ENCODE measurements at places on chromosomes 11 and 22.

DNA sequence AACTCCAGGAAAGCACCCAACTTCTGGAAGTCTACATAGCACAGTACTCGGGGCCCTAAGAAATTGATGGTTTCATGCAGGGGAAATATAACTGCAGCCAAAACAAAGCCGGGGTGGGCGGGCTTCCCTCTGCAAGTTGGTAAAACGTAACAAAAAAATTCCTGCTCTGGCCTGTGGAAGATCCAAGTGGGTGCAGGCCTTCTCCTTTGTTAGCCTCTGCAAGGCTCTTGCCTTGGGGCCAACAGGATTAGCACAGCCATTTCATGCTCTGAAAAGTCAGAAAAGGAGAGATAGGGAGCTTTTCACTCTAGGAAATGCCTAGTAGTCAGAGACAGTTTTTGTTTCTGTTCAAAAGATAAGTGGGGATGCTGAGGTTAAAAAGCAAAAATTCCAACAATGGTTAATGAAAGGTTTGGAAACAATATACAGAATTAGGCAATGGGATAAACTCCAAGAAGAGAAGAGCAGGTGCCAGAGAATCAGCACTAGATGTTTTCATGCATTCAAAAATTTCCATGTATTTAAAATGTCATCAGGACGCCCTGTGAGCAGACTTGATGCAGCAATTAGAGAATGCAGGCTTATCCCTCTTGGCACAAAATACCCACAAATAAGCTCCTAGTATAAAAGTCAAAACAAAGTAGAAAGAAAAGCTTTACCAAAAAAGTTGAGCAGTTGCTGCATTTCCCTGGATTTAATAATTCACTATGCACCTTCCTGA, 72.3 kb upstream of the CHRM4 start:
- no peak for DNase-seq

GRCh38 chr11:62705880-62706849, 1.1 kb downstream of the BSCL2 start:
- peak; percentile 98 for DNase-seq

DNA sequence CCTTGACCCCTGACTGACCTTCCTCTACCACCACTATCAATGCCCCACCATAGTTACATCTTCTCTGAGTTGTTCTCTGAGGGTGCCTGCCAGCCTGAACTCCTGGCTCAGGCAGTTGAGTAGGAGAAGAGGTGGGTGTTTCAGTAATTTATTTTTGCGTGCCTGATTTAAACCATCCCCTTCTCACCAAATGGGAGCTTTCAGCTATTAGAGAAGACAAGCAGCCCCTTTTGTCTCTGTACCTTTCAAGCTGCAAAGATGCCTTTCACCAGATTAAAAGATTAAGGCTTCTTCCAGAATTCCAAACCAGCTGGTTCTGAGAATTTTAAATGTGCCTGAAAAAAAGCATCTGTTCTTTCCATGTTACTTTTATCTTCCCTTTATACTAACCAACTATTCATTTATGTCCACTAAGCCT, 223.8 kb downstream of the FAM76B start:
- DNase-seq = no peak

- no peak for DNase-seq
Measured at GRCh38 chr11:131572423-131572822, 202.0 kb downstream of the NTM start.

DNA sequence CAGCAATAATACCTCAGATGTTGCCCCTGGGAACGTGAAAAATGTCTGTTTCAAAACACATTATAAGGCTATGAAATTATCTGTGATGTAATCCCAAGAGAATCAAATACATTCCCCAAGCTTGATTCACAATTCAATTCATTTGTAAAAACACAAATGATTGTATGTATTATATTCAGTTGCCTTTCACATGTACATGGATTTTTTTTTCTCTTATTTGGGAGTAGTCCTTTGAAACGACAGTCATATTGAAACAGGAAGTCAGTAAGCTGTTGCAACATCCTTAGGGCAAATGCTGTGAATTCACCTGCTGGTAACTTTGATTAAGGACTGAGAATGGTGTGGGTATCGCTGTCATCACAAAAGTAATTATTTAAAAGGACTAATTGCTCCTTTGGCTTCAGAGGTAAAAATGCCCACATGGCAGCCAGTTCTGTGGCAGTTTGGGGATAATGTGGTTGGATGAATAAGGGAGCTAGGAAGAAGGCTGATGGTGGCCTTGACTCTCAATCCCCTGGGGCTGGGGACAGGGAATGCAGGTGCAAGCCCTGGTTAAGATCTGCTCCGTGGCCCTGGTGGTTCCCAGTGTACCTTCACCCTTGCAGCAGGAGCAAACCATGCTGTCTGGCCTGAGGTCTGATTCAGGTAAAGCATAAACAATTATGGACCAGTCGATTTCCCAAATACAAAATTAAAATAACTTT, 13.2 kb downstream of the EHF start:
- DNase-seq = no peak

- no peak for DNase-seq
Measured at GRCh38 chr11:20559523-20560300, 39.7 kb upstream of the SLC6A5 start.

DNA sequence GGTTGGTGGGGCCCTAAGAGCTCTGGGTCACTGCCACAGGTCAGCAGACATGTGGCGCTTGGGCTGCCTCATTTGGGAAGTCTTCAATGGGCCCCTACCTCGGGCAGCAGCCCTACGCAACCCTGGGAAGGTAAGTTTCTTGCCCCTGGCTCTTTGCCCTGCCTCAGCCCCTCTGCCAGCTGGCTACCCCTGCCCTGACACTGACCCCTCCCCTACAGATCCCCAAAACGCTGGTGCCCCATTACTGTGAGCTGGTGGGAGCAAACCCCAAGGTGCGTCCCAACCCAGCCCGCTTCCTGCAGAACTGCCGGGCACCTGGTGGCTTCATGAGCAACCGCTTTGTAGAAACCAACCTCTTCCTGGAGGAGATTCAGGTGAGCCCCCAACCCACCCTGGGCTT, 1.9 kb downstream of the SCYL1 start:
- DNase-seq = no peak

- peak; percentile 9 for DNase-seq
Measured at GRCh38 chr11:103202048-103202651, 92.9 kb downstream of the DYNC2H1 start.

GRCh38 chr22:22201185-22201929, 43.2 kb upstream of the VPREB1 start:
- peak; percentile 26 for DNase-seq

DNA sequence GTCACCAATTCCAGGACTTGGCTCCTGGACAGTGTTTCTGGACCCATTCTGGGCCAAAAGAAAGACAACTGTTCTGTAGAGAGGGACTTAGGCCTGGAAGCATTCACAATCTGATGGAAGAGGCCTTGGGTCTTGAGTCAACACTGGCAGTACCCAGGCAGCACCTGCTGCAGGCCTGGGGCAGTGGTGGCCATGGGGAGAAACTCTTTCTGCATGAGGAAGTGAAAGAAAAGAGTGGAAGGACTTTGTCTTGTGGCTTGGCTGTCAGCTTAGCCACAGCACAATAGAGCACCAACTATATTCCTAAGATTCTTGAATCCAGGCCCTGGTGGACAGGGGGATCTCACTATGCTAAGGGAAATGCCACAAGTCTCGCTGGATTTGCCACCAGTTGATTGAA, 70.6 kb downstream of the CTSC start:
- DNase-seq = no peak

DNA sequence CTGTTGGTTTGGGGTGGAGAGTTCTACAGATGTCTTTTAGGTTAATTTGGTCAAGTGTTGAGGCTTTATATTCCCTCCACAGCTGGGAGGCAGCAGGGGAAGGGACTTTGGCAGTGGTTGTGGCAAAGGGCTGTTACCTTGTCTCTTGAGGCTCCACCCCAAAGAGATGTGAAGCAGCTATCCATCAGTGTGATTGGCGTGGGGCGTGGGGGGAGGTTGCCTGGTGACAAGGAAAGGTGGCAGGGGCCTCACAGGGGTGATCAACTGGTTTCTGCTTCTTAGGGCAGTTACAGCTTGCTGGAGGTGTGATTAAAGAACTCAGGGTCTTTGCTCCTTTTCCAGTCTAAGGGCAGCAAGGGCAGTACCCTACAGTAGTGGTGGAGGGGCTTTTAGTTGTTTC, 59.3 kb downstream of the FANCF start:
- no peak for DNase-seq

DNA sequence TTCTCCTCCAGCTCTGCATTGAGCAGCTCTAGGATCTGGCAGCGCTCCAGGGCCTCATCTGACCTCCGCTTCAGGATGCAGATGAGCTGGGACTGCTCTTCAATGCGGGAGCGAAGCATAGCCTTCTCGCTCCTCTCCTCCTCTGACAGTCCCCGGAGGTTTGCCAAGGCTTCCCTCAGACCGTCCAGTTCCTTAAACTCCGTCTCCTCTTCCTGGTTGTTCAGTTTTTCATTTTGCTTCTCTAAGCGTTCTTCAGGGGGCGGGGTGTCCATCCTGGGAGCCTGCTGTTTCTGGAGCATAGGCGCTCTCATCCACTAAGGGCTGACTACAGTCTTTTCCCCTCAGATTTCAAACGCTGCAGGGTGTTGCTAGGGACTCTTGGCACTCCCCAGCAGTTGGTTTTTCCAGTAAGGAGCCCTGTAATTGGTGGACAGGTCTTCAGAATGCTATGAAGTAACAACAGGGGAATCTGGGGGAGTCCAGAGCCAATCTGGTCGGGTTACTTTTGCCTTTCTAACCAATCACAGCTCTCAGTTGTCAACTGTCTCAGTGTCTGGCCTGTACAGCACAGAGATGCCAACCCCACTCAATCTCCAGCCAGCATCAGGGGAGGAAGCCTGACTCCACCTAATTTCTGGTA, at the start of gene CCDC89:
CCDC89 (minus strand) TSS at position 376 of the 640 bp plus-strand sequence; CDS start at position 311, 65 bp downstream.
- peak; percentile 96 for DNase-seq

DNA sequence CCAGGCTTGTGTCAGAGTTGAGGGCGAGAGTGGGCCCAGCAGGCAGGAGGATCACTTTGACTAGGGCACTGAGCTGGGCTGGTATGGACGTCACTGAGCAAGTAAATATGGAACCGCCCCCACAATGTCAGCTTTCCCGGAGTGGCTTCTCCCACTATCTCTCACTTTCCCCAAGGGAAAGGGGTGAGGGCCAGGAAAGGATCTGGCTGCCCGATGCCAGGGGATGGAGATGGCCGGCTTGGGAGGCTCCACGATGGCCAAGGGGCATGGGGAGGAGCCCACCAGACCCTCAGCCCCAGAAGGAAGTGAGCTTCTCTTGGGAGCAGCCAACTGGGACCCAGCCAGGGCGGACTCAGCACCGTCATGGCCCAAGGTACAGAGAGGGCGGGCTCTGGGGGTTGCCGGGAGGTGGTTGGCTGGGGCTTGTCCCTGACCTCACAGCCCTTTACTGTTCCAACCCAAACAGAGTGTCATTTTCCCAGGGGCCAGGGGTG, 8.7 kb downstream of the PRDM11 start:
- DNase-seq = no peak

All from COR-L47 (cell line).